CD4-positive, alpha-beta T cell treated with Interleukin-17A for 4 hours (primary cell): ENCODE measurements at places on chromosomes 11 and 22.

DNA sequence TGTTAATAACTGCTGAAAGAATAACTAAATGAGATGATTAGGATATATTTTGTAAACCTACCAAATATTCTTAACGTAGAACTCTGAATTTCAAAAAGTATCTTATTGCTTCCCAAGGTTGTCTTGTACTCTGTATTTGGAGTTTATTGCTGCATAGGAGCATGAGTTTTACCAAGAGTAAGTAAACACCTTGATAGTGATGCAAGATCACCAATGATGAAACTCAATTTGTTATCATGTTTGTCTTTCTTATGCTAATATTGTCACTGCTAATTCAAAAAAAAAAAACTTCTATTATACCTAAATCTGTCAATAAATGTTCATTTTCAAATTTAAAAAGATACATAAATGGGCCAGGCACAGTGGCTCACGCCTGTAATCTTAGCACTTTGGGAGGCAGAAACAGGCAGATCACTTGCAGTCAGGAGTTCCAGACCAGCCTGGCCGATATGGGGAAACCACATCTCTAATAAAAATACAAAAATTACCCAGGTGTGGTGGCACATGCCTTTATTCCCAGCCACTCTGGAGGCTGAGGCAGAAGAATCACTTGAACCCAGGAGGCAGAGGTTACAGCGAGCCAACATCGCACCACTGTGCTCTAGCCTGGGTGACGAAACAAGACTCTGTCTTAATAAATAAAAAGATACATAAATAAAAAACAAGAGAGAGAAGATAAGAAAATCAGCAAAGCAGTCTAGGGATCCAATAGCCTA is 23.4 kb upstream of the PLAAT2 start:
- no peak for DNase-seq

DNA sequence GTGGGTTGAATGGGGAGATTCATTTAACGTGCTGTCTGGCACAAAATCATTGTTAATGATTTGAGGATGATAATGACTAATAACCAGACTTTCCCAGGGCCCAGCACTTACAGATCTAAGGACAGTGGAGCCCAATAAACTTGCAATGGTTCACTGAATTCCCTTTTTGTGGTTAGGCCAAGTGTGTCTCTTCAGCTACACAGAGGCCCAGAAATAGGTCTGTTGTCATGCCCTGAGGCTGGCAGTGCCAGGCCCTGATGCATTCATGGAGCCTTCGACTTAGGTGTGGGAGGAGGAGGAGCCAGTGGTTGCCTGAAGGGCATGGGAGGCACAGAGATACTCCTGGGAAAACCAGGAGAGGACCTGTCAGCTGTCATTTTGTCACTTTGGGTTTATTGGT is 56.1 kb downstream of the KIAA1671 start:
- DNase-seq, result no peak

- no peak for DNase-seq
Measured at GRCh38 chr11:69199583-69200315, 44.0 kb downstream of the SMIM38 start.

- no peak for DNase-seq
Measured at GRCh38 chr22:31436132-31436531, 36.7 kb downstream of the DRG1 start.

DNA sequence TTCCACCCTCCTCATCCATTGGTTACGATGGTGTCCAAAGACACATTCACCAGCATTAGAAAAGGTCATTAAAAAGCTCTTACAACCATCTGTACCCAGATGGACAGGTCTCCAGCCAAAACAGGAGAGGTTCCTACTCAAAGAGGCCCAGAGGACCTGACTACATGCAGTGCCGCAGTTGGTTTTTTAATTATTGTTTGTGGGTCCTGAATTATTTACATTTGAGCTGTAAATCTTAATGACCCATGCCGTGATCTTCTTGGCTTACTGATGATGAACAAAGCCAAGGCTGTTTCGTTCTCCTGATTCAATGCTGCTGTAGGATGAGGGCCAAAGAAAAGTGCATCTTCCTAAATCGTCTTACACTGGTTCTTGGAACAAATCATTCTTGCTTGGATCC is 83.7 kb downstream of the CADM1 start:
- no peak for DNase-seq
